BJ (cell line): ENCODE measurements at places on chromosomes 16 and 17. TPM values are rescaled to one million over a fixed set of nuclear protein-coding genes. Genes with fewer than 3 reads are reported as not detected.

GRCh38 chr17:50596191-50597037, 35.9 kb downstream of the CACNA1G start:
- DNase-seq: no peak

- DNase-seq: no peak
Measured at GRCh38 chr17:9224485-9224884, 203.2 kb downstream of the NTN1 start.

DNA sequence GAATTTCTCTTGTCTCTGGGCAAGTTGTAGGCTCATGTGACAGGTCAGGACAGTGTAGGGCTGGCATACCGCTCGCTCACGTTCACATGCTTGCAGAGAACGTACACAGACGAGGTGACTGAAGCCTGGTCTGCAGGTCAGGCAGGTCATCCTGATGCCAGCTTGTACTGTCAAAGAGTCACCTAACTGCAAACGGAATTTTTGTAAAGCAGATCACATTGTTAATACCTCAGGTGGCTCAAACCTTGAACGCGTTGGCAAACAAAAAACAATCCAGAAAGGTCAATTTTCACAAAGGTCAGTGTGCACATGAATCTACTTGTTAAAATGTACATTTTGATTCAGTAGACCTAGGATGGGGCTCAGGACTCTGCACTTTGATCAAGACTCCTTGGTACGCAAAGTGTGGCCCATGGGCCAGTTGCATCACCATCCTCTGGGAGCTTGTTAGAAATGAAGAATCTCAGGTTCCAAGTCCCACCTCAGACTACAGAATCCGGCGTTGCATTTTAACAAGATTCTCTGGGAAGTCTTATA, 28.6 kb downstream of the ANKRD40 start:
- DNase-seq: no peak

GRCh38 chr16:88672776-88673175, 9.9 kb upstream of the MVD start:
- no peak for DNase-seq

DNA sequence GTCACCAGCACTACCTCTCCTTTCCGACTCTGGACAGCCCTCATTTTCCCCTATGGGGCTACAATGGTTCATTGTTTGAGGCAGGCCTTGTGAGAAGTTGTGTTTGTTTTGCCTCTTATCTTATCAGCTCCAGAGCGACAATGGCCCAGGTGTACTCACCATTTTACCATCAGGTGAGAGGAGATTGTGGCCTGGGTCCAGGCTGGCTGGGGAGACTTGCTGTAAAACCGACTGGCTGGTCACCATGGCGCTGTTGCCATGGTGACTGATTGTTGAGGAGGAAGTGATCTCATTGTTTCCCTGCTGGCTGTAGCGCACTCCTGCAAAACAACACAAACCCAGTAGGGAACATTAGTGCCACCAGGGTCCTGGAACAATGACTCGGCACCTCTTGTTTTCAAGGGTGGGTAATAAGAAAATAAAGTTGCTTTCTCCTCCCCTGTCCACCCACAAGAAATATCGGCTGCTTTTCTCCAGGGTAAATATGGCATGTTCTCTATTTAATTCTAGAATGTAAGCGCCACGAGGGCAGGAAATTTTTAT, 34.4 kb downstream of the HNF1B start:
- DNase-seq: no peak

- no peak for DNase-seq
Measured at GRCh38 chr17:57080718-57081117, 4.3 kb upstream of the AKAP1 start.

- DNase-seq: no peak
Measured at GRCh38 chr16:27408012-27408601, 6.1 kb downstream of the IL21R start.

CDT1 gene
- polyA plus RNA-seq: 2.2 and 2.4 TPM in 2 replicates

SLC47A1 gene
- 0.11 and 0.22 TPM in 2 replicates for polyA plus RNA-seq

PPP1R1B gene
- polyA plus RNA-seq: not detected in 2 replicates

PDE6G gene
- polyA plus RNA-seq: 0.36 and 0.37 TPM in 2 replicates

DRC3 gene
- polyA plus RNA-seq: 0.93 and 1.2 TPM in 2 replicates
